Activated naive CD4-positive, alpha-beta T cell (primary cell): ENCODE measurements at places on chromosomes 7 and 10.

DNA sequence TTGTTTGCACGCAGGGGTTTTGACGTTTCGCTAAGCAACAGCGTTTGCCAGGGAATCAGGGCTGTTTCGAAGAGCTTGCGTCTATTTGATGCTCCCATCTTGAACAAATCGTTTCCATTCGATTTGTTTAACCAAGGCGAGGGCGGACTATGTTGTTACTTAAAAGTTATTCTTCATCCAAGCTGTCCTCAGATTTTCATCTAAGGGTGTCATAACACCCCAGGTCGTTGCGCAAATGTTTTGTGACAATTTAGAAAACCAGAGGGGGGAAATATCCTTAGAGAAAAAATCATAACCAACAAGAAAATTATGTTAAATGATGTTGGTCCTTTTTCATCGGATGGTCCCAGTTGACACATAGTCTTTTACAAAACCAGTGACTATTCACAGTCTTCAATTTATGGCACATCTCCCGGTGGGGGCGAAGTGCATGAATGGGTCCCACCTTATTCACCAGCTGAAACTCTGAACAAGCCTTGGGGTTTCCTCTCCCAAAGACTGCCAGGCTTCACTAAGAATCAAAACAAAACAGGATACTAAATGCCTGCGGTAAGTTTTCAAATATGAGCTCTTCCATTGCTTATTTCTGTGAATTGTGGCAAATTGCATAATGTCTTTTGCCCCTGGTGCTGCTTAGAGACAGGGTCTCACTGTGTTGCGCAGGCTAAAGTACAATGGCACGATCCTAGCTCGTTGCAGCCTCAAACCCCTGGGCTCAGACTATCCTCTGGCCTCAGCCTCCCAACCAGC, 109.9 kb downstream of the REEP3 start:
- no peak for DNase-seq

GRCh38 chr10:69419096-69419743, 2.5 kb upstream of the TACR2 start:
- no peak for DNase-seq

DNA sequence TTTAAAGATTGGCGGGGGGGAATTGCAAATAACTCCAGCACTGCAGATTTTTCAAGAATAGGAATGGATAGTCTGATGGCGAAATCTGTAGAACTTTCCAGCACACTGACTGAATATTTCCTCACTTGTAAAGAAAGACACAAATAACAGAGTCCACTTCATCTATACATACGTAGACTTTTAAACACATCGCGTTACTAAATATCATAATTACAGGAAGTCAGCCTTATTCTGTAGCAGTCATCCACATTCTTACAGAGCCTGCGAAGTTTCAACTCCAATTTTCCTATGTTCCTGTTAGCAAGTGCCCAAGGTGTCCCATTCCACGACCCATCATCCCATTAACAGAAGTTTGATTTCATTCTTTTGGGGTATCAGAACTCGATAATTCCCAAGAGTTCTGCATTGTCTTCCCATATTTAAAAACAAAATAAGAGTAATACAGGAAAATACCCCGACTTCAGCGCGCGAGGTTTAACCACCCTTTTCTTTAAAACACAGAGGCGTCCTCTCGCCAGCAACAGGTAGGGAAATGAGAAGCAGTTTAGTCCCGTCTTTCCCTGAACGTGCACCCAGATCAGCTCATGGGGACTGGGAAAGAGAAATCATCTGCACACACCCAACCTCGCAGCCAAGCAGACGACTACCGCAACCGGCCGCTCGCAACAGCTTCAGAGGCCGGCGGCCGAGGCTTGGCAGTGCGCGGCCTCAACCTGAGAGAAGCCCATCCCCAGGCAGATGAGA, 880 bp downstream of the HERC4 start:
- DNase-seq: no peak

GRCh38 chr7:96596120-96596826, 113.4 kb downstream of the SEM1 start:
- DNase-seq: no peak

GRCh38 chr10:64271983-64272382, 750.8 kb downstream of the REEP3 start:
- no peak for DNase-seq

DNA sequence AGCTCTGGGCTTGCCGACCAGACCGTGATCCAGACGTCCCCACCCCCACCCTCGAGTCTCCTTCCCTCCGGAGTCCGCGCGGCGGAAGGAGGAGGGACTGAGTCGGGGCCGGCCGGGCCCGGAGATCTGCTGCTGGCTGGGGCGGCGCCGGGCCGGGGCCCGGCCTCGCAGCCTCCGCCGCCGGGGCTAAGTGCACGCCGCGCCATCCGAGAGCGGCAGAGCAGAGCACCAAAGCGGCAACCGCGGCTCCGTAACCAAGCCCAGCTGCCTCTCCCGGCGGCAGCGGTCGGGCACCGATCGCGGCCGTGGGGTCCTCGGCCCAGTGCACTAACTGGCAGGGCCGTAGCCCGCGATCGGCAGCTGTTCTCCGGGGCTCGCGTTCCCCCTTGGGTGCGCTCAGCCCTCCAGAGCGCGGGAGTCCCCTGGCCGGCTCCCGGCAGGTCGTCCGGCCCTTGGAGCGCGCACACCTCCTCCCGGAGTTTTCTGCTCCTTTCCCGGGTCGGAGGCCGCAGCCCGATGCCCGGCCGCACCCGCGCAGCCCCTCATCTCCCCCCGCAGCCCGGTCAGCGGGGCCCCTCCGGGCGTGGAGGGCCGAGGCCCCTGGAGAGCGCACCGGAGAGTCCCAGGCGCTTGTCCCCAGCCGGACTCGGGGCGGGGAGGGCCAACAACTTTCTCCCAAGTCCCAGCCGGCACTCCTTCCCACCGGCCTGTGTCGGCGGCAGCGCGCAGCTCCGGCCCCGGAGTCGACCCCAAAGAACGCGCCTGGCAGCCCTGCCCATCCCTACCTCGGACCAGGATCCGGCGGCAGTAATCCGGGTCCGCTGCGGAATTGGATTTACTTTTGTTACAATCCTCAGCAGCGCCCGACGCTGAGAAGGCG, 799 bp downstream of the VAX1 start:
- no peak for DNase-seq

DNA sequence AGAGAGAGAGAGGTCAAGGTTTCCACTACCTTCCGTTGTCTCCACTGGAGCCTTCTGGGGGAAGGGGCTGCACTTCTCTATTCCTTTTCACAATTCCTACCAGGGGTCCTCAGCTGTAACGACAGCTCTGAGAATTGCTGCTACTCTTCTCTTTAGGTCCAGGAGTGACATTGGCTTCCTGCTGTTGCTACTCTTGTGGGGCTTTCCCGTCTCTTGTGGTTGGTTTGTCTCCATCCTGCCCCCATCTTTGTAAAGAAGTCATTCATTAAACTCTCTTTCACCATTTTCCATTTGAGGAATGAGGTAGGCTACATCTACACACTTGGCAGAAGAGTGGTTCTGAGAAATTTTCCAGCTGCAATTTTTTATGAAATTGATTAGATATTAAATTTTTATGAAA, 238.8 kb upstream of the LYZL1 start:
- DNase-seq: no peak

DNA sequence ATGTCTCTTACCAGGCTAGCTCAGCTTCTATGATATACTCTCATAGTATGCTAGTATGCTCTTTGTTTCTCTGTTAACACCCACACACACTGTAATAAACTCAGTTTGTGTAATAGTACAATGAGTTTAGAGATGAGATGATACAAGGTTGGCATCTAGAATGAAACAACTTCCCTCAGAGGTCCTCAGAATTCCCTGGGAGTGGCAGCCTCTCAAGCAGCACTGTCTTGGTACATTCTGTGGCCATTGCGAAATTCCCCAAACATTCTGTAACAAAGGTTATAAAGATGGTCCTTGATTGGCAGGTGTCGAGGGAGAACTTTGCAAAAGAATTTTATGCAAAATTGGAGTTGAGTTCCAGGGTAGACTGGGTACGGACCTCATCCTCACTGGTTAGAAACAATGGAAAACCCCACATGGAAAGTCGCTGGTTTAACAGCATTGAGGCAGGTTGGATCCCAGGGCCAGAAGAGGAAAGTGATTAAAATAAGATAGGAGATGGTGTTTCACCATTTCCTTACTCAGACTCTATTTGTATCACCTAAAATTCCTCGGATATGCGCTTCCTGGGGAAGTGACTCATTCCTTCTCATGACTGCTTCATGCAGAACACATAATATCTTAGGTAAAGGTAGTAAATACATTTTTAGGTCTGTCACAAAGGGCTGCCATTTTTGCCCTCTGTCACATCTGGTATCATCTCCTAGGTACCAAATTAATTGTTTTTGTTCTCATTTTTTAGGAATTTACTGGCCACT, 657.8 kb downstream of the SORCS1 start:
- no peak for DNase-seq

DNA sequence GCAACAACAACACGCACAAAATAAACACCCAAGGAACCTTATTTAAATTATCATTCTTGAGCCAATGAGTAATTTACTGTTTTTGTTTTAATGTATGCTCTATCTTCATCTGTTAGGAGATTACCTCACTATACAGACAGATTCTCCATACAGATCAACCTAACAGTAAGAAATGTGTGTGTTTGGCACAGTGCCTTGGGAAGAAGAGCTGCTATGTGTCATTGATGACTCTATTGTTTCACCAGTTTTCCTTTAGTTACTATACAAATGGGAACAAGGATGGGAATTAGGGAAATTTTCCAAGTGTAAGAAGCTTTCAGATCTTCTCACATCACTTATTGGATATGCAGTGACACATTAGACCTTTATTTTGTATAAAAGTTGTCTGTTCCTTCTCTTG, 640.3 kb downstream of the NRG3 start:
- no peak for DNase-seq

- DNase-seq: no peak
Measured at GRCh38 chr7:117085769-117086463, 132.6 kb downstream of the ST7 start.

GRCh38 chr10:113230011-113230610, 280.1 kb downstream of the TCF7L2 start:
- no peak for DNase-seq

DNA sequence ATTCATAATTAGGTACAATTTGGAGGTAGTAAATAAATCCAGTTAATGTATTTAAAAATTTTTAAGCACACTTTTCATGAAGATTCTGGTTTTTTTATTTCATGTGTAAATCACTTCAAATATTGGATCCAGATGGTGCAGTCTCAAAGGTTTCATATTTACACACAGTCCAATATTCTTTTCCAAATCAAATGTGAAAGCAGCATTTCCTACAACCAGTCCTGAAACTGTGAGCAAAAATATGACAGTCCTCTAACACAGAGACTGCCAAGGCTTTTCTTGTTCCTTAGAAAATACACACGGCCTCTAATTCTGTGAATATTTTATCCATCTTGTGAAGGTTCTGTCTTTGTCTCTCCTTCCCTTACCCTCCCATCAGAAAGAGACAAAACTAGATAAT, 645.9 kb downstream of the ARL4A start:
- DNase-seq: no peak

- DNase-seq: no peak
Measured at GRCh38 chr7:116180302-116180701, 30.0 kb upstream of the TES start.

DNA sequence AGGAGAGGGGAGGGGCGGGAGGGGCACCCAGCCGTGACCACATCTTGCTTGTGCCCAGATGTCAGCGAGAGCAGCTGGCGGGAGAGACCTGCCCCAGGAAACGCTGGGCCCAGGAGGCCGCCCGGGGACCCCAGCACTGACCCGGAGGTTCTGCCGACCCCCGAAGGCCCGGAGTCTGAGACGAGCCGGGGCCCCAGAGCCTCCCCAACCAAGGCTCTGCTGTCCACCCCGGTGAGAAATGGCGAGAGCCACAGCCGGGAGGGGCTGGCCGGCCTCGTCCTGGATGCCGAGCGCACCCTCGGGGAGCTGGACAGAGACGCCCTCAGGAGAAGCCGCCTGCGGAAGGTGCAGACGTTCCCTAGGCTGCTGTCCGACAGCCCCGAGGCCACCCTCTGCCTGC, 25.9 kb downstream of the KNDC1 start:
- no peak for DNase-seq

- no peak for DNase-seq
Measured at GRCh38 chr10:107481224-107481623, 316.7 kb upstream of the SORCS1 start.

- DNase-seq: no peak
Measured at GRCh38 chr7:152937282-152937681, 177.7 kb downstream of the ACTR3B start.

DNA sequence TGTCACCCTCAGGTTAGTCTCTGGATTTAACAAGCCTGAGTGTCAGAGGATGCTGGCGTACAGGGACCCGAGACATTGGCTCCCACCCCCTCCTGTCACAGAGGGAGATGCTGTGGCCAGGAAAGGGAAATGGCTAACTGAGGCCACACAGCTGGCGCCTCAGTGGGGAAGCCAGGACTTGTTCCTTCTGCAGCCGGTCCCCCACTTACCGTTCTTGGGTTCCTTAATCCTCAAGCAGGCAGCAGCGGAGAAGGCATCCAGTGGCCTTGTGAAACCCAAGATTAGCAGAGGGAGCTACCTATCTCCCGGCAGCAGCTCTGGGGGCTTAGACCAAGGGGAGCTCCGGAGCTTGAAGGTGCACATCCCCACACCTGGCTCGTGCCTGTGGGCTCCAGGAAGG, 65.4 kb downstream of the NEURL1 start:
- DNase-seq: no peak

- DNase-seq: no peak
Measured at GRCh38 chr7:867406-868188, 8.8 kb upstream of the GET4 start.

DNA sequence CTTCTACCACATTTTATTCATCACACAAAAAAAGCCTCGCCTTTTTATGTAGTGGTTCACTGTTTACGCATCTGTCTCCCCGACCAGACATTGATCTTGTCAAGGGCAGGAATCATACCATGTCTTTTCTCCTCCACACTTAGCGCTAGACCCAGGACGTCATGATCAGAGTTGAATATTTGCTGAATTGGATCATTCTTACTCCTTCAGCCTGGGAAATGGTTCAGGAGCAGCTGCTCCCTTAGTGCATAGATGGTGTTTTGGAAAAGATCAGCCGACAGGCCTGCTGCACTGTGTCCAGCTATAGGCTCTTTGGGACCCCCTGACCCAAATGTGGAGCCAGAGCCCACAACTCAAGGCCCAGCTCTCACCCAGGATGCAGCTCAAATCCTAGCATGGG, 249.1 kb upstream of the TMEM72 start:
- DNase-seq: no peak

DNA sequence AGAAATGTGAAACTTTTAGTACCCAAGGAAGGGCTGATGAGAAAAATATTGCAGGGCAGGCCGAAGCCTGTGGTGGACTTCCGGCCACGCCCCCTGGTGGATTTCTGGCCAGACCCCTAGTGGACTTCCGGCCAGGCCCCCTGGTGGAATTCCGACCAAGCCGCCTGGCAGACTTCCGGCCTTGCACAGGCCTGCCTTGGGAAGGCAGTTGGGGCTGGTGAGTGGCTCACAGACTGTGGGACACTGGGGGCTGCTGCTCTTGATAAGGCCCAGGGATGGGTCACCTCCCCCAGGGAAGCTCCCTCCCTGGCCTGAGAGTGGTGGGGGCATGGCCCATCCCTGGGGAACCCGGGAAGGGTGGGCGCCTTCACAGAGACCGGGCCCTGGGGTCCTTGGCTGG, 116.4 kb upstream of the MKI67 start:
- no peak for DNase-seq
